ENCODE measurements at places on chromosomes 1 and 21. TPM values are rescaled to one million over a fixed set of nuclear protein-coding genes. Genes with fewer than 3 reads are reported as not detected.

GRCh38 chr1:52632732-52633290 lies at the start of gene SHISAL2A:
Gene SHISAL2A, plus strand, starts transcription at chr1:52633168. Its CDS starts 326 bp downstream, at chr1:52633494.
- H3K27ac ChIP-seq: no peak within 1 kb of the TSS
- peak within 1 kb of the TSS; percentile 81 for H3K4me3 ChIP-seq
- DNase-seq: peak; percentile 56
- peaks cover 17% of the 10 kb centered on the region for H3K27me3 ChIP-seq
- H3K36me3 ChIP-seq: peaks cover 8% of the 10 kb centered on the region

DNA sequence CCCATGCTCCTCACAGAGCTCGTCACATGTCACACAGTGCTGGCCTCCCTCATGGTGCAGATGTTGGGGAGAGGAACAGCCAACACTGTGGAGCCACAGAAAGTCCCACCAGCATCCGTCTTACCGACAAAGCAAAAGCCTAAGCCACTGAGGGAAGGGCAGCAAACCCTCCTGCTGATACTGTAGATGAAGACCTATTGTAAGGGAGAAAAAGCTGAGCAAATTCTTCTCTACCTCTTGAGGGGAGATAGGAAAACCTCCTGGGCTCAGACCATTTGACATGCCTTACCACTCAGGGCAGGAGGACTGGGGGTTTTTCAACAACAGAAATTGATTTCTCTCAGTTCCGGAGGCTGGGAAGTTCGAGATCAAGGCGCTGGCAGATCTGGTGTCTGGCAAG lies 95.9 kb downstream of the WDR64 start:
- no peaks in the 10 kb centered on the region for H3K27me3 ChIP-seq
- no peaks in the 10 kb centered on the region for H3K36me3 ChIP-seq
- no peak for DNase-seq

DNA sequence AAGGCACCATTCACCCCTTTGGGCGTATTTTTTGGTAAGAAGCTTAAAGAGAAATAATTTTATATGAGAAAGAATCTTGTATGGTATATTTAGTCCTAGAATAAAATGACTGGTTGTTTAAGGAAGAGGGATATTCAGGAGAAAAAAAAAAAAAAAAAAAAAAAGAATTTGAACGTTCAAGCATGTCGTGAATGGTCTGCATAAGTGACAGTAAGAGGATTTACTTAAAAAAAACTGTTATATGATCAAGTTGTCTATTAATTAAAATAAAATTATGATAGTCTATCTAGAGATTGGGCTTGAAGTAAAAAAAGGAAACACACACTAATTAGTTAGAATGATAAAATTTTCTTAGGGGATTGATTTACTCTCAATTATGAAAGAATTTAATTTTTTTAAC lies 11.7 kb upstream of the OR14I1 start:
- no peak for DNase-seq
- peaks cover 4% of the 10 kb centered on the region for H3K36me3 ChIP-seq
- no peak overlapping the region for H3K27ac ChIP-seq
- H3K4me3 ChIP-seq: no peak overlapping the region
- no peaks in the 10 kb centered on the region for H3K4me1 ChIP-seq
- H3K27me3 ChIP-seq: peaks cover under 1% of the 10 kb centered on the region

DNA sequence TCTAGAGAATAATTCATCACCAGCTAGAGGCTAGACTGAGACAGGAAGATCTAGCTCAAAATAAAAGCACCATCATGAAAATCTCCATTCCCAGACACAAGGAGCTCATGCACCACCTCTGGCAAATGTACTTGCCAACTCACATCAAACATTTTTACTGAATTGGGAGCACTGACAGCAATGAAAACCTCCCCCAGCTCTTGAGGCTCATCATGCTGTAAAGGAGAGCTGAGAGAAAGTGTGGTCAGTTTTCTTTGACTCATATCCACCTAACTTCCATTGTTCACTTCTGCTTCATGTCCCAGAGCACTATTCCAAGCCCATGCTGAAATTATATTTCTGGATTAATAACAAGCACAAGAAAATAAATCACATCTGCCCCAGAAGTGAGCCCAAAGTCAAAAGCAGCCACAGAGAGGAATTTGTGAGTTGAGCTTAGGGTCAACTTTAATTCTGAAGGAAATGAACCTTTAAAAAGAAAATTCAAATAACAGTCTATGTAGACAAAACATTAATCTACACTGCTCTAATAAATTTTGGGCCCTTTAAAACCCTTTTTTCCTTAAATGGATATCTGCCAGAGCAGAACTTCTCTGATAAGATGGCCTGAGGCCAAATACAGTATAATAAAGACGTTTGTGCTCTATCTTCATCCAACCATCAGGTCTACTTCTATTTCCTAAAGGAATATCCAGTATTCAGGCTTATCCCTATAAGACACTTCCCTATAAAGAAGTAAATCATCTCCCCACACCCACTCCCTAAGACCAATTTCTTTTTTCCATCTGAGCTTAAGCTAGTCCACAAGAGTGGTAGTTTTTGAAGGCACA lies 85.9 kb upstream of the ADAM30 start:
- H3K27me3 ChIP-seq: no peaks in the 10 kb centered on the region
- H3K27ac ChIP-seq: no peak overlapping the region
- no peaks in the 10 kb centered on the region for H3K36me3 ChIP-seq
- no peak overlapping the region for H3K4me3 ChIP-seq
- no peaks in the 10 kb centered on the region for H3K4me1 ChIP-seq

The LCE1D gene
- total RNA-seq: not detected

The TGFB2 gene
- 2.0 TPM for total RNA-seq

GRCh38 chr1:161985301-161985822 lies 38.3 kb downstream of the OLFML2B start:
- no peak overlapping the region for H3K4me3 ChIP-seq
- peaks cover 50% of the 10 kb centered on the region for H3K36me3 ChIP-seq
- H3K27ac ChIP-seq: no peak overlapping the region
- no peaks in the 10 kb centered on the region for H3K4me1 ChIP-seq
- DNase-seq: no peak
- peaks cover 2% of the 10 kb centered on the region for H3K27me3 ChIP-seq

The HPDL gene
- total RNA-seq: 2.3 TPM

GRCh38 chr1:33180911-33181890 lies 642 bp downstream of the TRIM62 start:
- peak; percentile 77 for DNase-seq
- H3K27me3 ChIP-seq: peaks cover 24% of the 10 kb centered on the region
- peaks cover 54% of the 10 kb centered on the region for H3K4me1 ChIP-seq

The UBL4B gene
- not detected for total RNA-seq

- no peak overlapping the region for H3K27ac ChIP-seq
- no peak for DNase-seq
- peaks cover 14% of the 10 kb centered on the region for H3K36me3 ChIP-seq
- H3K4me3 ChIP-seq: no peak overlapping the region
These were observed 37.9 kb upstream of the PTPRF start for GRCh38 chr1:43492826-43493225.

- H3K36me3 ChIP-seq: no peaks in the 10 kb centered on the region
- no peak overlapping the region for H3K27ac ChIP-seq
- H3K4me3 ChIP-seq: no peak overlapping the region
- peaks cover 3% of the 10 kb centered on the region for H3K27me3 ChIP-seq
These were observed 32.9 kb upstream of the ATP2B4 start for GRCh38 chr1:203593723-203594122.

- peak; percentile 38 for DNase-seq
- peaks cover 56% of the 10 kb centered on the region for H3K4me1 ChIP-seq
- no peaks in the 10 kb centered on the region for H3K36me3 ChIP-seq
- H3K27ac ChIP-seq: peak overlapping the region; percentile 74
These were observed 5.4 kb downstream of the MEX3A start for GRCh38 chr1:156076609-156077429.

GRCh38 chr1:33119050-33119449 lies 38.1 kb downstream of the AZIN2 start:
- H3K4me1 ChIP-seq: peaks cover 4% of the 10 kb centered on the region
- peaks cover 7% of the 10 kb centered on the region for H3K27me3 ChIP-seq
- no peak for DNase-seq
- H3K27ac ChIP-seq: no peak overlapping the region

DNA sequence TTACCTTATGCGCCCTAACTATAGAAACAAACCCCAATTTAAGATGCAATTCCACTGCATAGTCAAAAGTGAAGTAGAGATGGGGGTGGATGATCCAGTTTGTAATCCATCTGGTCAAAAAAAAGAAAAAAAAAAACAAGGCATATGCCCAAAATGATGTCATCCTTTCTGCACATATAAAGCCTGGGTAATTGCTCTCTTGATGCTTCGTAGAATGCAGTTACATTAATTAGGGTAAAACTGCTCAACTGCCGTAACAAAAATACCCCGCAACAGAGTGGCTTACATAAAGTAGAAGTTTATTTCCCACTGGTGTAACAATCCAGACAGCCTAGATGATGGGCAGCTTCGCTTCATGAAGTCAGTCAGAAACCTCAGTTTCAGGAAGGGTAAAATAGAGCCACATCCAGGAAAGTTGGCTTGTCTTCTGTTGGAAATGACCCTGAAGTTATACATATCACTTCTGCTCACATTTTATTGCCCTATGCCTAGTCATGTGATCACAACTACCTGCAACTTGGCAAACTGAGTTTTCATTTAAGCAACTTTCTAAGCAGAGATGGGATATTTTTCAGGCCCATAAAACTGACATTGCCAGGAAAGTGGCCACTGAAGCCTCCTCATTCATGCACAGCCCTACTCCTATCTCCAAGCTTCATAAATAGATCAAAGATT lies 221.7 kb downstream of the C1orf94 start:
- no peak overlapping the region for H3K4me3 ChIP-seq
- H3K27me3 ChIP-seq: no peaks in the 10 kb centered on the region
- H3K4me1 ChIP-seq: peaks cover 2% of the 10 kb centered on the region
- no peak for DNase-seq

The RPF1 gene
- 27.6 TPM for total RNA-seq

DNA sequence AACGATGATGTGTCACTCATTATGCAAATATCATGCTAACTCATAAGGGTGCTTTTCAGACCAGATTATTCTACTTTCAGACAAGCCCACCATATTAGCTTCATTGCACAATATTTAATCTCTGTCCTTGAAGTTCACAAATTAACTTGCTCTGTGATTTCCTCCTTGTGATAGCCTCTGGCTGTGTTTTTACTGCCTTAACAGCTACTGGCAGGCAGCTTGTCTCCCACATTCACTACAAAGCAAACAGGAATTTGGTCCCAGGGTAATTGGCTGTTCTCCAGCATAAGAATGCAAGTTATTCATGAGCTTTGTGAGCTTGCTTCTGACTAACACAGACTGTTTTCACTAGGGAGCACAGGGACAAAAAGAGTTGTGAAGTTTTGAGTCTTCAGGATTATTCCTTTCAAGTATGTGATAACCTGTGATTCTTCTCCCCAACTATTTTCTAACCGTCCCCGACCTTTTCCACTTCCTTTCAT lies 87.9 kb upstream of the HMCN1 start:
- H3K4me3 ChIP-seq: no peak overlapping the region
- peaks cover 3% of the 10 kb centered on the region for H3K27me3 ChIP-seq
- no peaks in the 10 kb centered on the region for H3K36me3 ChIP-seq
- DNase-seq: no peak
- peaks cover 3% of the 10 kb centered on the region for H3K4me1 ChIP-seq

The GJA5 gene
- total RNA-seq: not detected

DNA sequence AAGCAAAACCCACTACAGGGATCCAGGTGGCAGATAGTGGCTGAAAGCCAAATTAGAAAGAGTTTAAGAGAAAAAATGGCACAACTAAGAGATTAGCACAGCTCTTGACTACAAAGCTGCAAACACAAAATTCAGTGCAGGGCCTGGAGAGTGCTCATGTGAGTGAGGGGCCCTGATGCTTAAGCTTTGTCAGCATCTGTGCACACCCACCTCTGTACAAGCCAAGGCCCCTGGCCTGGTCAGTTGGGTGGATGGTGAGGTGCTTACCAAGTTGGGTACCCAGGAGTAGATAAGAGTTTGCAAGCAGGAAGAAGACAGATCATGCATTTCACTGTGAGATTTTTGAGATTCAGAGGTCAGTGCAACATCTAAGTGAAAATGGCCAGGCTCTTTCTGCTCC lies 62.7 kb upstream of the ATP1B1 start:
- no peak overlapping the region for H3K4me3 ChIP-seq
- H3K27me3 ChIP-seq: no peaks in the 10 kb centered on the region
- peaks cover 5% of the 10 kb centered on the region for H3K36me3 ChIP-seq
- H3K4me1 ChIP-seq: peaks cover 8% of the 10 kb centered on the region
- H3K27ac ChIP-seq: no peak overlapping the region

The TMEM234 gene
- total RNA-seq: 21.8 TPM

GRCh38 chr21:36507397-36508018 lies 27.6 kb upstream of the CLDN14 start:
- H3K4me1 ChIP-seq: no peaks in the 10 kb centered on the region
- DNase-seq: no peak
- peaks cover 4% of the 10 kb centered on the region for H3K36me3 ChIP-seq
- H3K4me3 ChIP-seq: no peak overlapping the region

The POMGNT1 gene
- total RNA-seq: 70.2 TPM

DNA sequence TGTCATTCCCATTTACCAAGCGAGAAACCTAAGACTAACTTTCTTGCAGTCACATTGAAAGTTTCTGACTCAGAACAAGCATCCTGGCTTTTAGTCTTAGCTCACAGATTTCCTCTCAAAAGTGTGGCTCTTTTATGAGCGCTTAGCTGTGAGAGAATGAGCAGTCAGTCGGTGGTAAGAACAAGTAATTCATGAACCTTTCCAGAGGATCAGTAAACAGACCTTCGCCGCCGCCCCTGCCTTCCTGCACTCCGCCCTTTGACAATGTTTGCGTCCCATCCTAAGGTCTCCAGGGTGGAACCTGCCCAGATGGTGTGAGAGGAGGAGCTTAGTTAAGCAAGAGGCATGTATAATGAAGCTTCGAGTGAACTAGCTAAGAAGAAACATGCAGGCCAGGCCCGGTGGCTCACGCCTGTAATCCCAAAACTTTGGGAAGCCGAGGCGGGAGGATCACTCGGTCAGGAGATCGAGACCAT lies 142.4 kb downstream of the GLUL start:
- DNase-seq: peak; percentile 20
- peaks cover 4% of the 10 kb centered on the region for H3K4me1 ChIP-seq
- H3K36me3 ChIP-seq: peaks cover under 1% of the 10 kb centered on the region
- H3K4me3 ChIP-seq: no peak overlapping the region

The RAB42 gene
- total RNA-seq: 0.69 TPM

- H3K27ac ChIP-seq: no peak overlapping the region
- peaks cover 2% of the 10 kb centered on the region for H3K4me1 ChIP-seq
- peaks cover 5% of the 10 kb centered on the region for H3K27me3 ChIP-seq
- H3K4me3 ChIP-seq: no peak overlapping the region
- H3K36me3 ChIP-seq: no peaks in the 10 kb centered on the region
These were observed 5.1 kb upstream of the PLEKHO1 start for GRCh38 chr1:150144606-150145005.

DNA sequence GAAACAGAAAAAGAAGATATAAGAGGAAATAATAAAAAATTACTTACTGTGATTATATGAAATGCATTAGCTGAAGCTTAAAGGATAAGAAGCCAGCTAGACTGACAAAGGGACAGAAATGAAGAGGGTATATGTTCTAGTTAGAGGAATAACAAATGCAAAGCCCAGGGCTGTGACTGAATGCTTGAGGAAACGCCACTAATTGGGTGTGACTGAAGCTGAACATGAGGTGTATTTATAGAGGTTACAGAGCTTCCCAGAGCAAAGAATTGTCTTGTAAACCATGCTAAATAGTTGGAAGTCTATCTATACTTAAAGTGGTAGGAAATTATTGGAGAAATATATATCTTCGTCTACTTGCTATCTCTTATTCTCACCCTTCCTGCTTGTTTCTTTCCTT lies 77.7 kb upstream of the PLPPR5 start:
- H3K27me3 ChIP-seq: no peaks in the 10 kb centered on the region
- no peak overlapping the region for H3K27ac ChIP-seq
- no peak overlapping the region for H3K4me3 ChIP-seq
- DNase-seq: no peak
- H3K4me1 ChIP-seq: no peaks in the 10 kb centered on the region

GRCh38 chr21:30408782-30409494 lies 13.1 kb downstream of the KRTAP13-1 start:
- no peak overlapping the region for H3K27ac ChIP-seq
- no peaks in the 10 kb centered on the region for H3K36me3 ChIP-seq
- H3K4me1 ChIP-seq: no peaks in the 10 kb centered on the region
- H3K27me3 ChIP-seq: no peaks in the 10 kb centered on the region
- DNase-seq: peak; percentile 54
- H3K4me3 ChIP-seq: peak overlapping the region; percentile 53

The RAB3B gene
- 12.9 TPM for total RNA-seq

All from glutamatergic neuron (in vitro differentiated cells).